Stomach (tissue), 19 donors: ENCODE measurements at places on chromosomes 4 and X. TPM values are rescaled to one million over a fixed set of nuclear protein-coding genes. Genes with fewer than 3 reads are reported as not detected.

DNA sequence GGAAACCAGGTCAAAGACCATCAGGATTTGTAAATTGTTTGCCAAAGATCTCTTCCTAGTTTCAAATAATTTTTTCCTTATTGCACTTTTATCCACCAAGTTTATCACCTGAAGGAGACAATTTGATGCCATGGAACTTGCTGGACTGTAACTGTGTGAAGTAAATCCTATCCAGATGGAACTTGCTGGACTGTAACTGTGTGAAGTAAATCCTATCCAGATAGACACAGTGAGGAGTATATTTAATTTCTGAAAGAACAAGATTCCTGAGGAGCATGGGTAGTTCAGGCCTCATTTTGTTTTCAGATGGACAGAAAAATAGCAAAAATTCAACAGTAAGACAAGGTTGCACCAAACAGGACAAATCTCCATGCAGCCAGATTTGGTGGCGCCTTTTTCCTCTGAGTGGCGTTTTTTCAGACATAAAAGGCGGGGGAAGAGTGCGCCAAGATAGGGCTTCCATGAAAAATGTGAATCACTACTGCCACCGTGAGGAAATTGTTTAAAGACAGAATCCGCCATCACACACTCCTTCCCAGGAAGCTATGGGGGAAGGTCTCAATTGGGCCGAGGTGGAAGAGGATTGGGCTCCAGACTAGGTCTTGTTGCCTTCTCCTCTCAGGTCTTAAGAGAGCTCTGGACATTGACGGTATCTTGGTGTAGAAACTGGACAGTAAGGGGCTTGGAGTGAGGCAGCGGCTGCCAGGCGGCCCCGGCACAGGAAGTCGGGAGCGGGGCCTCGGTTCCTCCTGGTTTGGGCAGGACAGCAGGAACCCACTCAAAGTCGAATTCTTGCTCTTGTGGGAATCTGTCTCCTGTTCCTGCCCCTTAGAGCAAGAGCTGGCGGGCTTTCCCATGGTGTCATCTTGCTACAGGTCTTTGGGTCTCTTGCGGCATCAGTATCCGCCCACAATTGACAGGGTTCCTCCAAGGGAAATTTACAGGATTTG lies 234.7 kb downstream of the OR13H1 start:
- no peaks in the 10 kb centered on the region for H3K36me3 ChIP-seq
- no peaks in the 10 kb centered on the region for H3K4me1 ChIP-seq
- peak overlapping the region; percentile 49 for H3K4me3 ChIP-seq
- no peaks in the 10 kb centered on the region for H3K27me3 ChIP-seq
- H3K27ac ChIP-seq: peak overlapping the region; percentile 16
- DNase-seq: peak; percentile 95

Gene NDST3
- total RNA-seq: 1.5 TPM

Gene STBD1
- total RNA-seq: not detected

GRCh38 chr4:39259571-39260330 lies 77.4 kb downstream of the WDR19 start:
- peaks cover 59% of the 10 kb centered on the region for H3K36me3 ChIP-seq
- no peak overlapping the region for H3K4me3 ChIP-seq
- no peaks in the 10 kb centered on the region for H3K27me3 ChIP-seq
- no peak overlapping the region for H3K27ac ChIP-seq

GRCh38 chr4:70739496-70740337 lies 18.0 kb downstream of the RUFY3 start:
- peak overlapping the region; percentile 42 for H3K27ac ChIP-seq
- H3K36me3 ChIP-seq: no peaks in the 10 kb centered on the region
- no peak for DNase-seq
- no peaks in the 10 kb centered on the region for H3K27me3 ChIP-seq
- H3K4me3 ChIP-seq: no peak overlapping the region
- H3K4me1 ChIP-seq: peaks cover 73% of the 10 kb centered on the region

GRCh38 chr4:184255361-184255760 lies 37.7 kb upstream of the ENPP6 start:
- H3K36me3 ChIP-seq: no peaks in the 10 kb centered on the region
- H3K4me1 ChIP-seq: no peaks in the 10 kb centered on the region
- no peaks in the 10 kb centered on the region for H3K27me3 ChIP-seq
- H3K4me3 ChIP-seq: no peak overlapping the region

- peak; percentile 80 for DNase-seq
- no peaks in the 10 kb centered on the region for H3K4me1 ChIP-seq
- H3K4me3 ChIP-seq: no peak overlapping the region
- no peaks in the 10 kb centered on the region for H3K36me3 ChIP-seq
Measured at GRCh38 chr4:140326395-140326993, 47.0 kb upstream of the SCOC start.

DNA sequence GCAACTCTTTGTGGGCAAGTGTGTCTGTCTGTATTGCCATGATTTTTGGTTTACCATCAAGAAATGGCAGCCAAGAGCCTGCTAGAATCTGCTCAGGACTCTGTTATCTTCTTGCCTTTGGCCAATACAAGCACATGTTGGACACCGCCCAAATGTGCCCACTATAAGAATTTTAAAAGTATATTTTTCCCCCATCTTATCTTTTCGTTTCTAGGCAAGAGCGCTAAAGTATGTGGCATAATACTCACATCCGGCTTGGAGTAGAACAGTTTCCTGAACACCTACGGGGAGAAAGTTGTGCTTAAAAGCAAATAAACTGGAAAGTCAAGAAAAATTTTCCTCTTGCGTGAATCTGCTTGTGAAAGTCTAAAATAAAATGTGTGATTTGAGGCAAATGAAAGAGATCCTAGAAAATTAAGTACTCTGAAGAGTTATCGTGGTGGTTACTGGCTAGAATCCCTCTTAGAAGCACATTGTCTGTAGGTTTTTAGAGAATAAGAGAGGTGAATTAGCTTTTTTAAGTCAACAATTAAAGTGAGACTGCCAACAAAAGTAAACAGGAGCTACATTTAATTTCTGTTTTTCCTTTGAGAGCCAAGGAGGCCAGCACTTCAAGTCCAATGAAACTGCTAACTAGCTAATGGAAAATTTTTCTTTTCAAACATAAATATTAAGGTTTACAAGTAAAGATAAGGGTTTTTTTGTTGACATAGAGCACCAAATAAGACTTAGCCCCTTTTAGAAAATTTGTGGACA lies 220.2 kb downstream of the SOWAHB start:
- H3K4me1 ChIP-seq: peaks cover 7% of the 10 kb centered on the region
- no peaks in the 10 kb centered on the region for H3K36me3 ChIP-seq
- H3K4me3 ChIP-seq: no peak overlapping the region
- DNase-seq: peak; percentile 58

DNA sequence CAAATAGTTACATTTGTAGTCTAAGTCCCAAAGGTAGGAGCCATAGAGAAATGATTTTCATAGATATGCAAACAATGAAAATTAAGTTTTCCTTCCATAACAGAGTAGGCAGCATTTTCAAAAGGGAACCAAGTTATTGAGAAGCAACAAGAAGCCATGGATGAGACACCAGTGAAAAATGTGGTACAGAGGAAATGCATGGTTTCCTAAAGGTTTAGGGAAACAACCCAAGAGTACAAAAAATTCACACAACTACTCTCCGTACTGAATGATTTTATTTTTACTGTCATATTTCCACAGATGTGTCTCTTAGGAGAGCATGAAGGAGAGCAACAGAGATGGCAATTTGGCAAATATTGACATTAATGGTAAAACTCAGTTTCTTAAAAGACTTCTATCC lies 1408.9 kb upstream of the PCDH7 start:
- H3K27me3 ChIP-seq: no peaks in the 10 kb centered on the region
- no peak overlapping the region for H3K4me3 ChIP-seq

Gene TACC3
- total RNA-seq: 35.6 TPM

Gene DUX4
- total RNA-seq: not detected

DNA sequence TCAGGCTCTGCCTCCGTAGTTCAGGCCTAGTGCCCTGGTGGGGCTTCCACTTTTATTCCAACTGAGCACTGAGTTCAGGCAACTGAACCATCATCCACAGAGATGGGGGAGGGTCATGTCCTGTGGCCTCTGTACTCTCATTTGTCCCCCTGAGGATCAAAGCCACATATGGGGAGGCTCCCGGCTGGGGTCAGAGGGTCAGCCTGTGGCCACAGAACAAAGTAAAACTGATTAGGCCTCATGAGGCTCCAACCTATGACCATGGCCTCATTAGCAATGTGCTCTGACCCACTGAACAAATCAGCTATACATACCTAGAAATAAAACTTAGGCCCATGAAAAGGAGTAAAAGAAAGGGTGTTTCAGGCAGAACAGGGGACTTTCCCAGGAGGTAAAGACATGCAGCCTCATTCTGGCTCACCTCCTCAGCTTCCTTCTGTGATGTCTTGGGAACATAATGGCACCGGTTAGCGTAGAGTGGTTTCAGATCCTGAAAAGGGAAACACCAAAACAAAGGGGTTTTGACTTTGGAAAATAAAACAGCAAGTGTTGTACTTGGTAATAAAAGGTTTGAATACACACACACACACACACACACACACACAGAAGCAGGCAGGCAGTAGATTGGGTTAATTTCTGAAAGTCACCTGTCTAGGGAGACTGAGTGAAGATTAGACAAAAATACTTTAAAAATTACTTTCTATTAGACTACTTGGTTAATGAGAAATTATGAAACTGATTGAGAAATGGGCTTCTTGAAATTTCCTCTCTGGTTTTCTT lies 24.3 kb downstream of the TMEM255A start:
- no peaks in the 10 kb centered on the region for H3K36me3 ChIP-seq
- no peak for DNase-seq
- no peak overlapping the region for H3K27ac ChIP-seq
- H3K4me1 ChIP-seq: no peaks in the 10 kb centered on the region
- H3K4me3 ChIP-seq: no peak overlapping the region

GRCh38 chr4:157509341-157509740 lies 288.8 kb downstream of the GRIA2 start:
- no peaks in the 10 kb centered on the region for H3K27me3 ChIP-seq
- no peak overlapping the region for H3K27ac ChIP-seq
- DNase-seq: no peak
- H3K4me1 ChIP-seq: no peaks in the 10 kb centered on the region

Gene DDX60
- total RNA-seq: 60.6 TPM

DNA sequence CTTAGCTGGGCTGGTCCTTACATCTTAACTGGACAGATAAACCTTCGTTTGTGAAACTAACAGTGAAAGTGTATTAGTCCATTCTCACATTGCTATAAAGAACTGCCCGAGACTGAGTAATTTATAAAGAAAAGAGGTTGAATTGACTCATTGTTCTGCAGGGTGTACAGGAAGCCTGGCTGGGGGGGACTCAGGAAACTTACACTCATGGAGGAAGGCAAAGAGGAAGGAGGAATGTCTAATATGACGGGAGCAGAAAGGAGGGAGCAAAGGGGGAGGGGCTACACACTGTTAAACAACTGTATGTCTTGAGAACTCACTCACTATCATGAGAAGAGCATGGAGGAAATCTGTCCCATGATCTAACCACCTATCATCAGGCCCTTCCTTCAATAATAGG lies 1566.5 kb upstream of the PCDH7 start:
- H3K4me3 ChIP-seq: no peak overlapping the region
- DNase-seq: peak; percentile 24
- H3K4me1 ChIP-seq: no peaks in the 10 kb centered on the region
- H3K27ac ChIP-seq: no peak overlapping the region
- H3K36me3 ChIP-seq: no peaks in the 10 kb centered on the region

DNA sequence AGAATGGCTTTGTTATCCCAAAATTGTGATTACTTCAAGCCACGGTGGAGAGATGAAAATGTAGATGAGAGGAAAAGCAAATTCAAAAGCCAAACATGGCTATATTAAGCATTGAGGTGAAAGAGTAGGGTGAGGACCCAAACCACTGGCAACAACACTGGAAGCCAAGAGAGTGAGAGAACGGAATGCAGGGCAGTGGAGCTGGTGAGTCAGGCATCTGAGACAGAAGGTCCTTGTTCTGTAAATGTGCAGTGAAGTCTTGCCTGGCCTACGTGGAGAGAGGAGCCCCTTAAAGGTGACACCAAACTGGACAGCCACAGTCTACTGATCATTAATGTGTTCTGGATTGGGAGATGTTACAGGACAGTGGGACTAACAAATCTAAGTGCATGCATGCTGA lies 22.8 kb upstream of the SEC24B start:
- H3K36me3 ChIP-seq: no peaks in the 10 kb centered on the region
- no peaks in the 10 kb centered on the region for H3K27me3 ChIP-seq
- no peak for DNase-seq
- no peak overlapping the region for H3K27ac ChIP-seq
- no peaks in the 10 kb centered on the region for H3K4me1 ChIP-seq

Gene HS3ST1
- 0.58 TPM for total RNA-seq

- peak overlapping the region; percentile 100 for H3K27ac ChIP-seq
- DNase-seq: peak; percentile 92
- no peaks in the 10 kb centered on the region for H3K27me3 ChIP-seq
- peaks cover 7% of the 10 kb centered on the region for H3K36me3 ChIP-seq
- peak overlapping the region; percentile 86 for H3K4me3 ChIP-seq
Measured at GRCh38 chr4:15002659-15003400, 549 bp downstream of the CPEB2 start.

- no peak for DNase-seq
- no peak overlapping the region for H3K4me3 ChIP-seq
- no peak overlapping the region for H3K27ac ChIP-seq
- H3K4me1 ChIP-seq: no peaks in the 10 kb centered on the region
- H3K36me3 ChIP-seq: no peaks in the 10 kb centered on the region
- no peaks in the 10 kb centered on the region for H3K27me3 ChIP-seq
Measured at GRCh38 chr4:92483341-92483740, 179.6 kb downstream of the GRID2 start.

GRCh38 chrX:19188566-19188965 lies 66.3 kb upstream of the ADGRG2 start:
- no peak overlapping the region for H3K4me3 ChIP-seq
- no peaks in the 10 kb centered on the region for H3K36me3 ChIP-seq
- no peaks in the 10 kb centered on the region for H3K27me3 ChIP-seq
- no peak for DNase-seq

GRCh38 chr4:111812114-111812513 lies 333.1 kb upstream of the FAM241A start:
- no peaks in the 10 kb centered on the region for H3K4me1 ChIP-seq
- H3K27me3 ChIP-seq: no peaks in the 10 kb centered on the region
- no peaks in the 10 kb centered on the region for H3K36me3 ChIP-seq
- H3K27ac ChIP-seq: no peak overlapping the region
- no peak for DNase-seq

GRCh38 chr4:97978791-97979488 lies 164.3 kb downstream of the STPG2 start:
- H3K4me3 ChIP-seq: no peak overlapping the region
- H3K27me3 ChIP-seq: no peaks in the 10 kb centered on the region
- H3K4me1 ChIP-seq: no peaks in the 10 kb centered on the region
- no peak overlapping the region for H3K27ac ChIP-seq
- no peaks in the 10 kb centered on the region for H3K36me3 ChIP-seq
- DNase-seq: no peak

DNA sequence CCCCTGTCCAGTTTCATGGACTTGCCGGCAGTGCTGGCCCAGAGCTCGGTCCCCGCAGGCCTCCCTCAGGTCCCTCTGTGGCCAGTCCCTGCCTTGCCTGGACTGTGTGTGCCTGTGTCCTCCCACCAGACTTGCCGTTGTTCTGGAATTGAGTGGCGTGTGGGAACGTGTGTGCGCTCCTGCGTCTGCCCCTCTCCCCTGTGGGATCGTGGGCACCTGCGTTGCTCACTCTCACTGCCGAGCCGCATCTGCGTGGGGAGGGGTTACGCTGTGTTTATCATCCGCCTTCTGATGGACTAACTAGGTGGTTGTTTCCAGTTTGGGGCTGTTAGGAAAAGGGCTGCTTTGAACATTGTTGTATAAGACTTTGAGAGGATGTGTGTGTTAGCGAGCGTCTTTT lies 21.2 kb downstream of the PCGF3 start:
- no peak overlapping the region for H3K4me3 ChIP-seq
- H3K27ac ChIP-seq: no peak overlapping the region
- peaks cover 7% of the 10 kb centered on the region for H3K4me1 ChIP-seq
- H3K36me3 ChIP-seq: peaks cover 14% of the 10 kb centered on the region
- no peak for DNase-seq
- no peaks in the 10 kb centered on the region for H3K27me3 ChIP-seq

- no peak overlapping the region for H3K27ac ChIP-seq
- no peak overlapping the region for H3K4me3 ChIP-seq
- no peak for DNase-seq
Measured at GRCh38 chr4:41339812-41340809, 83.4 kb downstream of the UCHL1 start.

Gene VEGFC
- total RNA-seq: 0.45 TPM

Gene TEX13A
- not detected for total RNA-seq
